ENCODE measurements at places on chromosomes 3 and 15. TPM values are rescaled to one million over a fixed set of nuclear protein-coding genes. Genes with fewer than 3 reads are reported as not detected.

GRCh38 chr15:40594429-40594836 lies 384 bp downstream of the KNL1 start:
- peak; percentile 84 for DNase-seq
- H3K27ac ChIP-seq: peak overlapping the region; percentile 96
- H3K27me3 ChIP-seq: no peaks in the 10 kb centered on the region
- H3K4me1 ChIP-seq: 0 out of 2 replicates have a peak, but pooled peaks cover 3% of the 10 kb centered on the region

GRCh38 chr15:85600001-85600400 lies 194.7 kb downstream of the KLHL25 start:
- H3K4me3 ChIP-seq: no peak overlapping the region
- H3K27me3 ChIP-seq: no peaks in the 10 kb centered on the region
- peak overlapping the region; percentile 30 for H3K27ac ChIP-seq

DNA sequence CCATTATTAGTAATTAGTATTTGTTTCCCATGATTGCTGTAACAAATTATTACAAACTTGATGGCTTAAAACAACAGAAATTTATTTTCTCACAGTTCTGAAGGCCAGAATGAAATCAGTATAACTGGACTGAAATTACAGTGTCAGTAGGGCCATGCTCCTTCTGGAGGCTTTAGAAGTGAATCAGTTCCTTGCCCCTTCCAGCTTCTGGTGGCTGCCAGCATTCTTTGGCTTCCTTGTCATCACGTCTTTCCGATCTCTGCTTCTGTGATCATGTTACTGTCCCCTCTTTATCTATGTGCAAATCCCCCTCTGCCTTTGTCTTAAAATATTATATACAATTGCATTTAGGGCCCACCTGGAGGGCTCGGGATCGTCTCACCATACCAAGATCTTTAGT lies 92.0 kb downstream of the FOXB1 start:
- H3K36me3 ChIP-seq: no peaks in the 10 kb centered on the region
- no peak overlapping the region for H3K27ac ChIP-seq
- no peak for DNase-seq
- no peak overlapping the region for H3K4me3 ChIP-seq

DNA sequence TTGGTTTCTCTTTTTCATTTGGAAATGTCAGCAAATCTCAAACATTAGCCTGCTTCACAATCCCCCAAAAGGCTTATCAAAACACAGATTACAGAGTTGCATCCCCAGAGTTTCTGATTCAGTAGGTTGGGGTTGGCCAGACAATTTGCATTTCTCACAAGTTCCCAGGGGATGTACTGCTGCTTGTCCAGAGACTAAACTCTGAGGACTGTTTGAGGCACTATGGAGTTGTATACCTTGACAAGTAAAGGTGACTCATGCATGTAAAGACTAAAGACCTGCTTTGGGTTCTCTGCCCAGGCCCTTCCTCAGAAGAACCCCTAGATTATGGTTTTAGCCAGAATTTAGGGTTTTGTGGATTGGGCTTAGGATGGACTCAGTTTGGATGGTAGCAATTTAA lies 151.1 kb upstream of the ARHGEF26 start:
- H3K4me1 ChIP-seq: no peaks in the 10 kb centered on the region
- H3K27ac ChIP-seq: no peak overlapping the region
- no peak overlapping the region for H3K4me3 ChIP-seq
- H3K27me3 ChIP-seq: no peaks in the 10 kb centered on the region

DNA sequence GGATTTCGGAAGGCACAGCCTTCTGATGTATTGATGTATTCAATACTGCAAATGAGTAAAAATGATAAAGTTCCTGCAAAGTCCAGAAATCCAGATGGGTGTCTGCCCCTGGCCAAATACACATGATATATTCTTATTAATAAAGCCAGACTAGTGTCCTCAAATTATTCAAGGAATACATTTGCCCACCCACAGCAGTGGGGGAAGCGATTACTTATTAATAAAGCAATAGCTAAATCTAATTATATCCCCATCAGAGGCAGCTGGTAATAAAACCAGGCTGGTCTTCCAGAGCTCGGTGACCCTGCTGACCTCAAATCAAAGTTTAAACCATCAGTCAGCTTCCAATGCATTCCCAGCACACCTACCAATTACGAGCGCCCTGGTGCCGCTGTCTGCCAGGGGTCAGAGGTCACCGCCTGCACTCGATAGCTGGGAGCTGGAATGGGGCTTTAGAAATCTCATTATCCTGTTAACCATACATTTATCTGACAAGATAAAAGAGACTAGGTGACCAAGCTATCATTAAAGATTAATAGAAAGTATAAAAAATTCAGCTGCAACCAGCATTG lies 330.3 kb downstream of the UACA start:
- no peaks in the 10 kb centered on the region for H3K4me1 ChIP-seq
- no peaks in the 10 kb centered on the region for H3K27me3 ChIP-seq
- no peak for DNase-seq
- no peak overlapping the region for H3K27ac ChIP-seq
- H3K4me3 ChIP-seq: no peak overlapping the region

DNA sequence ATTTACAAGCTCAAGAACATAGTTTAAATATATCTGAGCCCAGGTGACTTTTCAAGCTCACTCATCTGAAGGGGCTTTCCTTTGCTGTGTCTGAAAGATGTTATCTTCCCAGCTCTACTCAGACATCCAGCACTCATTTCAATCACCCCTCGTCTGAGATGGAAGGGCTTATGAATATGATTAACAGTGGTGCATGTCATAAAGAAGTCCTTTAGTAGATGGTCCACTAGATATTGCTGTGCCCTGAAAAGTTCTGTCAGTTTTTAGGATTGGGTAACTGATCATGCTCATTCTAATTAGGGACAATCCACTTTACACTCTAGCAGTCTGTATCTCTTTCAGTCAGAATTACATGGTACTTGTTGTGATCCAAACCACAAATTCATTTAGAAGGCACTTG lies 28.3 kb downstream of the RETNLB start:
- H3K4me3 ChIP-seq: no peak overlapping the region
- no peaks in the 10 kb centered on the region for H3K4me1 ChIP-seq
- no peaks in the 10 kb centered on the region for H3K36me3 ChIP-seq
- H3K27me3 ChIP-seq: no peaks in the 10 kb centered on the region

DNA sequence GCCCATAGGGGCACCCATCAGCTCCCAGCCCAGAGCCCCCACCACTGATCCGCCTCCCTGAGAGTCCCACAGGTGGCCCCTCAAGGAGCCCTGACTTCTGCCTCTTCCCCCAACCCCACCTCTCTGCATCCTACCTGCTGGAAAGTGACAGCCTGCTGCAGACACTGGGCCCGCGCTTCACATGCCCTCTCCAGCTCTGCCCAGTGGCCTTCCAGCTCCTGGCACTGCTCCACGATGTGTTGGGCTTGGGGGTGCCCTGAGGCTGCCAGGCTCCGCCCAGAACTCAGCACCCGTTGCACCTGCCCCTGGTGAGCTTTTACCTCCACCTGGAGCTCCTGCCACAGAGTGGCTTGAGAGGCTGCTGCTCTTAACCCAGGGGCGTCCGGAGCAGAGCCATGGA lies 20.1 kb downstream of the SPTBN5 start:
- DNase-seq: no peak
- H3K4me3 ChIP-seq: no peak overlapping the region
- no peaks in the 10 kb centered on the region for H3K36me3 ChIP-seq
- no peak overlapping the region for H3K27ac ChIP-seq
- H3K4me1 ChIP-seq: peaks cover 6% of the 10 kb centered on the region

- DNase-seq: no peak
- no peak overlapping the region for H3K27ac ChIP-seq
- H3K4me1 ChIP-seq: no peaks in the 10 kb centered on the region
Observed at GRCh38 chr3:25266677-25267076, 161.4 kb upstream of the RARB start.

DNA sequence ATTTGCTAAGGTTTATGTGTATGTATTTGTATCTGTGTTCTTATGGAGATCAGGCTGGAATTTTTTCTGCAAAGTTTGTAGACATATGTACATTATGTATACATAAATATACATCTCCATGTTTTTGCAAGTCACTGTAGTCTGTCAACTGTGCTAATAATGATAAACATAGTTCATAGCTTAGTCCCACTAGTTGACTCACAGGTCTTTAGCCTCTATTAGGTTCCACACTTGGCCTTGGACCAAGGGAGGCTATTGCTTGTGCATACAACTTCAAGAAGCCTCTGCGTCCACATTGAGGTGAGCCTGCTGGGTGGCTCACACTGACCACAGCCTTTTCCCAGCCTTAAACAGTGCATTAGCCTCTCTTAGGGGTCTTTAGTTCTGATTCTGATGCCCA lies 243.8 kb upstream of the PEX5L start:
- no peaks in the 10 kb centered on the region for H3K4me1 ChIP-seq
- H3K27ac ChIP-seq: no peak overlapping the region
- no peak overlapping the region for H3K4me3 ChIP-seq
- H3K27me3 ChIP-seq: no peaks in the 10 kb centered on the region

DNA sequence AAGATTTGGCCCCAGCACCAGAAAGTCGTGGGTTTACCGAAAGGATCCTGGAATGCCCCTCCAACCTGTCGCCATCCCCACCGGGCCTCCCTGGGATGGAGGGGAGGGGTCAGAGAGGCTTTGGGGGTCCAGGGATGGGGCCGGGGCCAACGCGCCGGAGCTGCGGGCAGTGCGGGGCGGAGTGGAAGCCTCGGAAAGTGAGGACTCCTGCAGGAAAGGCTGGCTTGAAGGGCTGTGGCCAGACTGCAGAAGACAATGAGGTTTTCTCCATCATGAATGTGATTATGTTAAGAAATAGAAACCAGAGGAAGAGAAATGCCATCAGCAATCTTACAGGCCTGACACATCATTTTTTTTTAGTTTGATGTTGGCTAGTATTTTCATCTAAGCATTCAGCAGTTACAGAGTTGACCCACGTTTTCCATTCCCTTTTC lies 738 bp downstream of the YEATS2 start:
- H3K27ac ChIP-seq: peak overlapping the region; percentile 83
- DNase-seq: peak; percentile 30
- H3K4me3 ChIP-seq: peak overlapping the region; percentile 99
- H3K36me3 ChIP-seq: peaks cover 13% of the 10 kb centered on the region
- H3K27me3 ChIP-seq: no peaks in the 10 kb centered on the region

DNA sequence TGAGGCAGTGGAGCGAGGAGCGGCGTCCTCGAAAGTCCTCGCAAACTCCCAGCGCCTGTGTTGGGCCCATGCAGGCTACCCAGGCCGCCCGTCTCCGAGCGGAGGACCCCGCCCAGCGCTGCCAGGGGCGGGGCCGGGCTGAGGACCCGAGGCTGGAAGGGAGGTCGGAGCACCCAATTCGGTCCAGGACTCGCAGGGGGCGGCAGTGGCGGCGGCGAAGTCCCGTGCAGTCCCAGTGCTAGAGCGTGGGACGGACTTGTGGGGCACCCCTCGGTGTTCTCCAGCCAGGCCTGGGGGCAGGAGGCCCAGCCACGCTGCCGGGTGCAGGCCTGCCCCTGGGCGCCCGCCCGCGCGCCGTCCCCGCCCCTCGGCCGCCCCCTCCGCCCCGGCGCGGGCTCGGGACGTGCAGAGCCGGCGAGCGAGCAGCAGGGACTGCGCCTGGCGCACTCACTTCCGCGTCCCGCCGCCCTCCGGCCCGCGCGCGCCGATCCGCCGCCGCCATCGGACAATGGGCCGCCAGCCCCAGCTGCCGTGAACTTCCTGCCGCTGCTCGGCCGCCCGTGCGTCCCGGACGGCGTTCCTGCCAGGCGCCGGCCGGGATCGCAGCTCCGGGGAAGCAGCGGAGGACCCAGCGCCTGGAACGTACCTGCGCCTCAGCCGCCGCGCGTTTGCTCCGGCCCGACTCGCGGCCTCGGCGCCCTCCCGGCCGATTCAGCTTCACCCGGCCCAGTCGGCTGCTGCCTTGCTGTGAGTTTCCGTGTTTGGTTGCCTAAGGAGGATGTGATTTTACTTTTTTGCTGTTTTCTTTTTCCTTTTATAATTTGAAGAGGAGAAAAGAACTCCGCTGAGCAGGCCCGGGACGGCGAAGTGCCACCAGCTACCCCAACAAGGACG lies 596 bp upstream of the LIMD1 start:
- peak; percentile 78 for DNase-seq
- no peaks in the 10 kb centered on the region for H3K36me3 ChIP-seq
- peak overlapping the region; percentile 81 for H3K4me3 ChIP-seq
- H3K27ac ChIP-seq: peak overlapping the region; percentile 70
- H3K4me1 ChIP-seq: peaks cover 33% of the 10 kb centered on the region
- no peaks in the 10 kb centered on the region for H3K27me3 ChIP-seq

DNA sequence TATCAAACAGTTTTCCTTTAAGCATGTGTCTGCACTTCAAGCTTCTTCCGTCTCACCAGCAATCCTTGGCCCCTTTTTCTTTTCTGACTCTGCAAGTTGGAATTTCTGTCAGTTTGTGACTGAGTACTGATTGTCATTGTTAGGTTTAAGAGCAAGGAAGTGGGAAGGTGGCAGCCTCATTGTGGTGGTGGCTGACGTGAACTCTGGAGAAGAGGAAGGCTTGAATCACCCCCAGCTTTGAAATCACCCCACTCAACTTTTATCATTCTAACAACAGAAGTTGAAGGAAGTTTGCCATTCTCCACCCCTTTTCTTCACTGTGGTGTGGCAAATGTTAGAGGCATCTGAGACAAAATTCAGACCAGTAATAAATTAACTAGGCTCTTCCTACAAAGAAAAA lies 231.6 kb upstream of the AGTR1 start:
- no peaks in the 10 kb centered on the region for H3K27me3 ChIP-seq
- no peak overlapping the region for H3K27ac ChIP-seq
- no peak overlapping the region for H3K4me3 ChIP-seq
- no peaks in the 10 kb centered on the region for H3K4me1 ChIP-seq
- DNase-seq: no peak
- H3K36me3 ChIP-seq: no peaks in the 10 kb centered on the region

- no peaks in the 10 kb centered on the region for H3K36me3 ChIP-seq
- H3K27me3 ChIP-seq: no peaks in the 10 kb centered on the region
- no peak overlapping the region for H3K4me3 ChIP-seq
Observed at GRCh38 chr15:83927704-83928391, 273.9 kb downstream of the ADAMTSL3 start.

DNA sequence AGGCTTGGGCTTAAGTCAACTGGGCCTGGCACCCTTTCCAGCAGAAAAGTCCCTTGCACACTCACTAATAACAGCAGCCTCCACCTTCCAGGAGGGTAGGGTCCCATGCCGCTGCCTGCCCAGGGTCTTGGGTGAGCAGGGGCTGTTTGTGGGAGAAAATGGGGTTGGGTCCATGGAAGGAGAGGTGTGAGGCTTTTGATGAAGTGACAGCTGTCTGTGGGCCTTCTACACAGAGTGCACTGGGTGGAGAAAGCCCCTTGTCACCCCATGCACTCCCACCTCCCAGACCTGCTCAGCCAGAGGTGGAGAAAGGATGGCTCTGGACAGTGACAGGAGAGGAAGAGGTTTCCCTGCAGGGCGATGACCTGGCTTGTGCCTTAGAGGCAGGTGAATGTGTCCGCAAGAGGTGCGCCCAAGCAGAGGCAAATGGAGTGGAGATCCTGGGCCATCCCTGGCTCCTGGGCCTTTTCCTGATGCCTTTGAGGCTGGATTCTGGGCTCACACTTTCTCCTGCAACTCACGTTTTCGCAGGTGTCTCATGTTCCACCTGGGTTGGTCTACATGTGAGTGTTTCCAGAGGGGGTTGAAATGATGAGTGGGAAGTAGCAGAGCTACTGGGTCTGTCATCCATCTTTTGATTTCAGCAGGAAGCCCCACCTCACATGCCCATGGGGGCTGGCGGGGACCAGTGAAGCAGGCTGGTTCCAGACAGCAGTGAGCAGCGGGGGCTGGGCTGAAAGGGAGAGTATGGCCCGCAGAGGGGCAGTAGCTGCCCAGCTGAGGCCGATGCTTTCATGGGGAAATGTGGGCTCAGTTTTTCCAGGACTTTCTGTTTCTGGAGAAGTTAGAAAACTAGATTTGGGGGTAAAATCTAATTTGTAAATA lies 85.2 kb upstream of the PRR23E start:
- no peaks in the 10 kb centered on the region for H3K27me3 ChIP-seq
- H3K4me1 ChIP-seq: no peaks in the 10 kb centered on the region
- no peak overlapping the region for H3K27ac ChIP-seq
- H3K36me3 ChIP-seq: no peaks in the 10 kb centered on the region

Gene UBAP1L
- total RNA-seq: 0.59 TPM

Gene COL7A1
- total RNA-seq: 2.0 TPM

Gene KBTBD13
- 0.15 TPM for total RNA-seq

Gene ROPN1
- total RNA-seq: not detected

Gene LRRIQ4
- total RNA-seq: 0.20 TPM

Gene CCDC39
- not detected for total RNA-seq

Gene MESP1
- total RNA-seq: not detected
